ENCODE measurements at places on chromosomes 2 and 18.

DNA sequence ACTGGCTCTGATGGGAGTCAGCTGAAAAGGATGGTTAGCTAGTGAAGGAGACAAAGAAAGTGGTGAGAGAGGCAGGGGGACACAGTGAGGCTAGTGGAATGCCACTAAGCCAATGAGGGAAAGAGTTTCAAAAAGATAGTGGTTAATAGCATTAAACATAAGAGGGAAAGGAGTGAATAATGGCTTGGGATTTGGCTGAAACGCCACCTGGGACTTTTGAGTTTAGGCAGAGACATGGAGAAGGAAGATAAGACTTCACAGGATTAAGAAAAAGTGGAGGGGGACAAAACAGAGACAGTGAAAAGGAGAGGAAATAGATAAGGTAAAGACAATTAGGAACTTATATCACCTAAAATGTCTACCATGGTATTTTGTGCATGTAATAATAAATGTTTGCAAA is 6.9 kb downstream of the CD28 start:
- DNase-seq: no peak

- no peak for DNase-seq
These were observed 45.4 kb downstream of the EXOC6B start for GRCh38 chr2:72780477-72780876.

DNA sequence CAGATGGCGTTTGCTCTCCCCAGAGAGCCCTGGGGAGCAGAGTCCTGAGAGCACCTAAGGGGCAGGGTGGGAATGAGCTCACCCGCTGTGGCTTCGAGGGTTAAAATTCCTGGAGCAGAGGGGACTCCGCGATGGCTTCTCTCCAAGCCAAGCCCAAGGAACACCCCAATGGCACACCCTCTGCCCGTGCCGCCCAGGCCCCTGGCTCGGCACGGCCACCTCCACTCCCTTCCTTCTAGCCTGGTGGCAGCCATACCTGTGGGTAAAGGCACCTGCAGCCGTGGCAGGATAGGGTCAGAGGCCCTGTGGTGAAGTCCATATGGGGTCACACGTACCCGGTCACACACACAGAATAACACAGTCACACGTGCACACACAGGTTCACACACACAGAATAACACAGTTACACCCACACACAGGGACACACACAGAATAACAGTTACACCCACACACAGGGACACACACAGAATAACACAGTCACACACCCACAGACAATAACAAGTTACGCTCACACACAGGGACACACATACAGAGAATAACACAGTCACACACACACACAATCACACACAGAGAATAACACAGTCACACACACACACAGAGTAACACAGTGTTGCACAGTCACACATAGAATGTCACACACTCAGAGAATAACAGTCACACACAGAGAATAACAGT is 50.5 kb downstream of the RAMP1 start:
- no peak for DNase-seq

DNA sequence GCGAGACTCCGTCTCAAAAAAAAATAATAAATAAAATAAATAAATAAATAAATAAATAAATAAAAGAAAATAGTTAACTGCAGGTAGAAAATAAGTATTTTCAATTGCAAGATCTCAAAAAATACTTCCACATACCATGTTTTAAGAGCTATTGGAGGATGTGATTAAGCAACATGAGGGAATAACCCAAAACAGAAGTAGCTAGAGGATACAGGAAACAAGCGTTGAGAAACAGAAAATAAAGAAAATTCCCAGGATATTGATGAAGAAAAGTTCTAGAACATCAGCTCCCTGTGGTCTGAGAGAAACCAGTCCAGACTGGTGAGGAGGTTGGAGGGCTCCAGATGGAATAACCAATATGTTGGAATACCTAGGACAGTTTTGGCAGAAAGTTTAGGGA is 57.3 kb upstream of the RND3 start:
- DNase-seq: no peak

DNA sequence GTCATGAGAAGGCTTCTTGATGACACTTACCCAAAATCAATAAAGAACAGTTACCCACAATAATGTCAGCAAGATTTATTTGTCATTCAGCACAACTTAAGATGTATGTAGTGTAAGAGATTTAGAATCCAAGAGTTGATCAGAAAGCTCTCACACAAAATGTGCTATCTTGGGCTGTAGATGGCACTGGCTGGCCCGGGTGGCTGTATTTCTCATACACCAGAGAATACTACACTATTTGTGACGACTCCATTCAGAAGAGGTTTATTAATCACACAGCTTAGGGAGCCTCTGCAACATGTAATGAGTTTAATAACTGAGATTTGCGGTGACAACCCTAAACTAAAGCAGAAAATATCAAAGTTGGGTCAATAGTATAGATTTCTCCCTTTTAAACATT is 530.4 kb upstream of the KLHL29 start:
- no peak for DNase-seq

- DNase-seq: no peak
These were observed 240.2 kb upstream of the PIK3C3 start for GRCh38 chr18:41714872-41715271.

DNA sequence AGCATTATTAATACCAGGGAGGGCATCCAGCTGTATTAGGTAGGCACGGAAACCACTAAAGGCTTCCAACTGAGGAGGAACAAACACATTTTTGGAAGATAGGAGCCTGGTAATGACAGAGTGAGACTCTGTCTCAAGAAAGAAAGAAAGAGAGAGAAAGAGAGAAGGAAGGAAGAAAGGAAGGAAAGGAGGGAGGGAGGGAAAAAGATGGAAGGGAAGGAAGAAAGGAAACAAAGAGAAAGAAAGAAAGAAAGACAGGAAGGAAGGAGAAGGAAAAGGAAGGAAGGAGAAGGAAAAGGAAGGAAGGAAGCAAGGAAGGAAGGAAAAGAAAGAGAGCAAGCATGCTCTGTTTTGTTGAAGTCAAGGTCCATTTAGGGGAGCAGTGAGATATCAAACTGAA is 103.8 kb upstream of the RFX8 start:
- no peak for DNase-seq

GRCh38 chr2:150001788-150002187 is 414.2 kb upstream of the MMADHC start:
- no peak for DNase-seq

GRCh38 chr2:123164216-123164615 is 860.9 kb upstream of the CNTNAP5 start:
- DNase-seq: no peak

Measured in effector CD4-positive, alpha-beta T cell (primary cell).